ENCODE measurements at places on chromosomes 5 and 9.

DNA sequence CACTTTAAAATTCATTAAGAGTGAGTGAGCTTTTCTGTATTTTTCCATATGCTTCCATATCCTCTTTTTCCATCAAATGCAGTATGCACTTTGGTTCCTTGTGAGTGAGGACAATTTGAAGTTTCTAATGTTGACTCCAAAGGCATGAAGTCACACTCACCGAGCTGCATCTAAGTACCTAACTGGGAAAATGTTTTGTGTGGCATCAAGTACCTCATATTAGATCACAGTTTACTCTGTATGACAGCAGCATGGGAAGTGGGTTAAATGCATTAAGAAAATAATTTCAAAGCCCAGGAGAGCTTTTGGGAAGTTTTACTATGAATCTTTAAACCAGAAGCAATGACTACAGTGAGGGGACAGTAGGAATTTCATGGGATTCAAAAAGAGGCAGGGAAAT lies 207.0 kb downstream of the EFNA5 start:
- no peak for DNase-seq

GRCh38 chr9:121736934-121737462 lies 85.6 kb downstream of the DAB2IP start:
- no peak for DNase-seq

- no peak for DNase-seq
These were observed 197.7 kb downstream of the TENT4A start for GRCh38 chr5:6910950-6911349.

- no peak for DNase-seq
These were observed 52.3 kb upstream of the CPLX2 start for GRCh38 chr5:175819090-175819425.

DNA sequence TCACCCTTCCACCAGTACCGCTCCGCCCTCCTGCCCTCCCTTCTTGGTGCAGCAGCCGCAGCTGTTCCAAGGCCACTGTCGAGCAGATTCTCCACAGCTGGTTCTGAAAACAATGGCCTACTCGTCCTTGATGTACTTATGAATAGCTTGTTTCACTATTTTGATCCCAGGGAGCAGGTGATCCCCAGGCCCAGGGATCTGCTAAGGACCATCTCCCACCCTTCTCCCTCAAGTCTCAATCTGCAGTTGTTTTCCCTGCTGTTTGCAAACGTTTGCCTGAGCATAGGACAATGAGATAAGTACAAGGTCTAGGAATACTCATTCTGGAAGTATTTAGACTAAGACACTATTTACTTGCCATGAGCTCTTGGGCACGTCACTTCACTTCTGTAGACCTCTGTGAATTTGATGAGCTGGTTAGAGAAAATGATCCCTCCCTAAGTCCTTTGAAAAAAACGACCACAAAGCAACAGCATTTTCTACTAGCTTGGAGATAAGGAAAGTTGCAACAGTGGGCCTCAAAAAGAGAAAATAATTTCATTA lies 1.8 kb downstream of the LURAP1L start:
- no peak for DNase-seq

GRCh38 chr9:131348631-131349521 lies 45.0 kb upstream of the PRRC2B start:
- no peak for DNase-seq

GRCh38 chr5:137056676-137057075 lies 442.4 kb downstream of the SPOCK1 start:
- no peak for DNase-seq

- DNase-seq: no peak
These were observed 96.5 kb upstream of the PALM2AKAP2 start for GRCh38 chr9:109683521-109683920.

DNA sequence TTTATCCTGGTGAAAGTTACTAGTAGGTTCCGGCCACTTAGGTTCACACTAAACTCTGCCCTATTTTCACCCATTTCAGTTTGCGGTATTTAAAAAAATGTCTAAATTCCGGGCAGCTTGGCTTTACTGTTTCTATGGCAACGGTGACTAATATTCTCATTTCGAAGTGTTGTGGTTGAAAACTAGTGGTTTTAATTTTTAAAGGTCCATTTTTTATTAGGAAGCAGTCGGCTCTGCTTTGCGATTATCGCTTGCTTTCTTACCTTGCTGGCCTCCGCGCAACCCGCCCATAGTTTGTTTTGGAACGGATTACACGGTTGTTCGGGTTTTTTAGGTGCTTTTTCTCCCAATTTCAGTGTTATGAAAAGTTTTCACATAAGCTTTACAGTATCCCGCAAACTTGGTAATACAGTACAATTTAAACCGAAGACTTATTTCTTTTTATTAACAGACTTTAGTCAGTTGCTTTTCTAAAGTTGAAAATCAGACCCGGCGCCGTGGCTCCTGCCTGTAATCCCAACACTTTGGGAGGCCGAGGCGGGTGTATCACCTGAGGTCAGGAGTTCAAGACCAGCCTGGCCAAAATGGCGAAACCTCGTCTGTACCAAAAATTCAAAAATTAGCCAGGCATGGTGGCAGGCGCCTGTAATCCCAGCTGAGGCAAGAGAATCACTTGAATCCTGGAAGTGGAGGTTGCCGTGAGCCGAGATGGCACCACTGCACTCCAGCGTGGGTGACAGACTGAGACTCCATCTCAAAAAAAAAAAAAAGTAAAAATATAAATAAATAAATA lies 1.6 kb downstream of the KDM4C start:
- peak; percentile 32 for DNase-seq

GRCh38 chr5:172716796-172717313 lies 54.1 kb downstream of the DUSP1 start:
- peak; percentile 89 for DNase-seq

- no peak for DNase-seq
These were observed 35.0 kb downstream of the ANGPTL2 start for GRCh38 chr9:127087411-127087810.

- peak; percentile 22 for DNase-seq
These were observed 670 bp upstream of the PURA start for GRCh38 chr5:140113180-140113698.

DNA sequence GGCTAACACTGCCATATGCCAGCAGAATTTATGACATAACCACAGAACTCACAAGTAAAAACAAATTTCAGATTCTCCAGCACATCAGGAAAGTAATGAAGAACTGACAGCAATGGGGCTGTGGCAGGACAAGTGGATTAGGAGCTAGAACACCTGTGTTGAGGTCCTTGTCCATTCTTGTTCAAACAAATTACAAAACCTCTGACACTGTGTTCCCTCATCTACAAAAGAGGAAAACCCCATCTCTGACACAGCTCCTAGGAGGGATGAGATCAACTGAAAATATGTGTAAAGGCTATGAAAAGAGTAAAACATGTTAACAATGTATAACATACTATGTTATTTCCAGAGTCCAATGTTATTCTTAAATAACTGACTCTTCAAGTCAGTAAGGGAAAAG lies 23.5 kb downstream of the ELP1 start:
- DNase-seq: no peak

- DNase-seq: no peak
These were observed 75.8 kb downstream of the OXCT1 start for GRCh38 chr5:41794471-41794870.

- DNase-seq: no peak
These were observed 170.2 kb upstream of the NREP start for GRCh38 chr5:111927191-111927590.

GRCh38 chr5:60262576-60263295 lies 369.2 kb upstream of the PDE4D start:
- DNase-seq: no peak

DNA sequence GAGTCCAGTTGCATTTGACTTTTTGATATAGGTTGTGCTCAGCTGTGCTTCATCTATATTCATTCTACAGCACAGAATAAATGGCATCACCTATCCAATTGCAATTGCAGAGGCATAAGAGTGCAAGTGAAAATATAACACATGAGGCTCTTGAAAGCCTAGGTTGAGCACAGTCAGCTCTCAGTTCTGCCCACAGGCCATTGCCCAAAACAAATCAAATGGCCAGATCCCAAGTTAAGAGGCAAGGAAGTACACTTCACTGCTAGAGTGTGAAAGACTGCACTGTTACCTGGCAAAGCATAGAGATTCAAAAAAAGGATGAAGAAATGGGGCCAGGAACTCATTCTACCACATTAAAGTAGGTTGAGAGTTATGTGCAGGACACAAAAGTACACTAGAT lies 305.5 kb upstream of the SEMA6A start:
- no peak for DNase-seq

DNA sequence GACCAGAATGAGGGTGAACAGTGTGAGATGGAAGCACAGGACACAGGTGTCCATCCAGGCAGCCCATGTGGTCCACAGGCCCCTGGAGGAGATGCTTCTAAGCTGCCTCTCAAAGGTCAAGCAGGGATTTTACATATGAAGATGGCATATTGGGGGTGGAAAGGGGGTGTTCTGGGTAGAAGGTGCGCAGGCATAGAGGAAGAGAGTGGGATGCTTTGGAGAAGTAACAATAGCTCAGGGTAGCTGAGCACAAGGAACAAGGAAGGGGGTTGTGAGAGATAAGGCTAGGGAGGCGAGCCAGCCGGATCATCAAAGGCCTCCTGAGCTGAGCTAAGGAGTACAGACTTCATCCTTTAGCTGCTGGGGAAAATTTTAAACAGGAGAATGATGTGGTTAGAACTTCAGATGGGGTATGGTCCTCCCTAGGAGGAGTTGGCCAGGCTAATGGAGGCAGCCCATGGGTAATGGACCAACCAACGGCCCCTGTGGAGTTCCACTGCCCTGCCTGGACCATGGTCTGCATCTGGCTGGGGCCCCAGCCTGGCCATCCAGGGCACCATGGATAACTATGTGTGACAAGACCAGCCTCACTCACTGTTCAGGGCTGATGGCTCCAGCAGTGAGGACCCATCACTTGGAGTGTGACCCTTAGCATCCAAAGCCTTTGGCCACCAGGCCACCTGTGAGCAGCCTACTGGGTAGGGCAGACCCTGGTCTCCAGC lies 86.8 kb upstream of the TBC1D2 start:
- DNase-seq: no peak

Data from activated CD4-positive, alpha-beta T cell treated with anti-CD3 and anti-CD28 coated beads, Interleukin-2, amount 50 U/mL, for 48 hours (primary cell).